DMS153 (cell line): ENCODE measurements at places on chromosomes 6 and 20.

- DNase-seq = no peak
Observed at GRCh38 chr6:107321793-107322192, 137.6 kb downstream of the PDSS2 start.

DNA sequence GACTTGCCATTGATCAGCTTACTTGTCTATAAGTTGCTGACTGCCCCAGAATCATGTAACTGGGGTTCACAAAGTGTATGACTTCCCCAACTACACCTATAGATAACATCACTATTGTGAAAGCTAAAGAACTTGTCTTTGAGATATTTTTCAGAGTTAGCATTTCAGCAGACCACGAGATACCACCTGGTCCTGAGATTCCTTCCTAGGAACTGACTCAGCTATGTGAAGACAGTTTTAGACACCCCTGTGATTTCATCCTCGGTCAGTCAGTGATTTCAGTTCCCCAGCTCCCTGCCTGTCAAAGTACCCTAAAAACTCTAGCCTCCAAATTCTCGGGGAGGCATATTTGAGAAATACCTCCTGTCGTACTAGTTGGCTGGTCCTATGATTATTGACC, 62.4 kb downstream of the TXNDC5 start:
- no peak for DNase-seq

GRCh38 chr6:64141680-64142079, 506.1 kb downstream of the PHF3 start:
- DNase-seq = no peak

DNA sequence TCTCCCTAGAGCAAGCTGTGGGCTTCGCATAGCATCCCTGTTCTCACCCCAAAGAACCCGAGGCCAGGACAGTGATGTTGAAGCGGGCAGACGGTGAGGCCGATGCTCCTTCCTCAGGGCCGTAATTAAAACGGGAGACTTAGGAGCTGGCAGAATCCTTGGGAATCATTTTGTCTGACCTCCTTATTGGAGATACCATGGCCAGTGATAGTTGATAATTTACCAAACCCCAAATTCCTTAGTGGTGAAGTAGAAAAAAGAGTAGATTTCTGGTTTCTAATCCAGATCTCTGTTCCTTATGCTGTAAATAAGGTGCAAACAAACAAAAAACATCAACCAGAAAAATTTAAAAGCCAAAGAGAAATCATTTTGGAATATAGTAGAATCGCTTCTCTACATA, 361.1 kb upstream of the AGPAT4 start:
- no peak for DNase-seq

DNA sequence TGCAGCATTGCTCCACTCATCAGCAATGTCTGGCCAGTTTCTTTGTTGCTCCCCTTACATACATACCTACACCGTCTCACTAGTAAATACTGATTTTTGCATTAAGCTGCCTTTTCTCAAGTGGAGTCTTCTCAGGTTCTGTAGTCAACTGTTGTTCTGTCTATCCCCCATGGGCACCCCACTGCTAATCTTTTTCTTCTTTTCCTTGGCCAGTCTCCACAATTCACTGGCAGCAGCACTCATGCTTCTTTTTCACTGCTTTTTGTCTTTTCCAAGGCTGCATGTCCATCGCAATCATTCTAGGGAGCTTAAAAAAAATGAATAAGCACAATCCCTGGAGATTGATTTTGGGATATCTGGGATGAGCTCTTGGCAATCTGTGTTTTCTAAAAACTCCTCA, 10.3 kb upstream of the ERVFRD-1 start:
- DNase-seq = no peak
